Stimulated activated CD8-positive, alpha-beta memory T cell treated with anti-CD3 and anti-CD28 coated beads, Interleukin-4, amount 100 ng/mL, for 1 hour (primary cell): ENCODE measurements at places on chromosomes 2 and 18.

DNA sequence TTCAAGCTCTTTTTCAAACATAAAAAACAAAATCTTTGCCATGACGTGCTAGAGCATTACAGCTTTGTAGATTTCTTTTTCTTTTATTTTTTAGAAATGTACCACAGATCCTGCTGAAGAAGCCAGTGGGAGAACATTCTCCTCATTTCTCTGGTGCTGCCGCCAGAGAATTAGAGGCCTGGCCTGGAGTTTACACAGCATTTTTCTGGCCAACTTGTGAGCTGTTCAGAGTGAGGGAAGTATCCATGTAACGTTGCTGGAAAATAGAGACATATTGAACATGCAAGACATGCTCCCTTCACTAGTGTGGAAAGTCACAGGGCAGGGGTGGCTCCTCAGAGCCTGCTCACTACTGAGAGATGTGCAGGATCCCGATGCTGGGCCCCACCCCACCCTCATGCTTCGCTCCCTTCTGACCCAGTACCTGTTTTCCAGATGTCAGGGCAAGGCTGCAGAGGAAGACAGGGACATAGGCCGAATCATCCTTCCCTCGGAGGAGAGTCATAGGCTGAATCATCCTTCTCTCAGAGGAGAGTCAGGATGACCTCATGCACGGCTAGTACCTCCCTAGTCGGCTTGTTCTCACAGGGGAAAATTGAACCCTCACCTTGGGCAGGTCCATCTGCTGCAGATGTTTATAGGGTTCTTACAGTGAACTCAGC is 298.5 kb downstream of the INSIG2 start:
- no peak for DNase-seq

- DNase-seq: no peak
These were observed 46.6 kb downstream of the USP40 start for GRCh38 chr2:233519787-233520611.

DNA sequence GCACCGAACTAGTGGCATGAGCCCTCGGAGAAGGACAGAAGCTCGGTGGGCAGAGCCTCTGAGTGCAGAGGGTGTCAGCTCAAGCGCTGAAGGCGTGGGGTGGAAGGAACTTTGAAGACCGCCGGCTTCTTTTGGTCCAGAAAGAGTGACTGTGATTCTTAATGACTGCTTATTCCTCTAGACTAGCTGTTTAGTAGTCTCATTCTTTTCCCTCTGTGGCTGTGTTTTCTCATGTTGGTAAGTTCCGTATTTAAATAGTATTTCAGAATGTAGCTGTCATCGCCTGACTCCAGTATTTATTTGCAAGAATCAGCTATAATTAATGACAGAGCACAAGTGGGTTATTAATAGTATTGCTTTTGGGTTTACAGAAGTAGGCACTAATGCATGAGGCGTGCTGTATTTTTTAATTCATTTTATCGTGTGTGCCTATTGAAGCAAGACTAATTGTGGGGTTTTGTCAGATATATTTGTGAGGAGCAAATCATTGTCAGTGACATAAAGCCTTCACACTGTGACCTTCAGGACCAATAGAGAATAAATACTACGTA is 80.8 kb upstream of the NFATC1 start:
- DNase-seq: no peak

GRCh38 chr18:8515142-8515865 is 93.9 kb upstream of the RAB12 start:
- no peak for DNase-seq

GRCh38 chr2:85449214-85449588 is 30.7 kb downstream of the SH2D6 start:
- no peak for DNase-seq

GRCh38 chr2:228828397-228828796 is 442.7 kb downstream of the PID1 start:
- DNase-seq: no peak

GRCh38 chr2:38155-38554 is 8.2 kb downstream of the FAM110C start:
- no peak for DNase-seq

GRCh38 chr18:48862678-48863270 is 88.0 kb downstream of the SMAD7 start:
- no peak for DNase-seq

DNA sequence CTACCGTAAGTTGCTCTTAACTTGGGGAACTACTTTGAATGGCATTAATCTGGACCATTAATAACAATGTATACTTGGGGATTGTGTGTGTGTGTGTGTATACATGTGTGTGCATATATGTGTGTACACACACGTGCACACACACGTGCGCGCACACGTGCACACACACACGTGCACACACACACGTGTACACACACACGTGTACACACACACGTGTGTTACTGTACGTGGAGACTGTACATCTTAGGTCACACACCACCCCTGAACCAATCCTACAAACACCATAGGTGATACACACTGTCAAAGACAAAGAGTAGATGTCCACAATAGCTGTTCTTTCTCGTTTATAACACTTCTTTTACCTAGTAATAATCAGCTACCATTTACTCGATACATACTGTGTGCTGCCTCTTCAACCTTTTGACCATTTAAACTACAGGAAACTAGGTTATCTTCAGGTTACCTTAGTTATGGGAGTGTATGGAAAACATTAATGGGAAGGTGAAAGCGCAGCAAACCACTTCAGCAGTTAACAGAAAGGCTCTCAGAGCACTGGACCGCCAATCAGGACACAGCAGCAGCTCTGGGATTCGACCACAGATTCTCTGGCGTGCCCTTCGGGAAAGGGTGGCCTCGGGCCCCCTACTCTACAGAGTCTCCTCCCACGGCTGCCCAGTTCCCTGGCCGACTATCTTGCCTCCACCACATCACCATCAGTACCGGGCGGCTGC is 894 bp upstream of the GCC2 start:
- DNase-seq: no peak
